ENCODE measurements at places on chromosomes 13 and 19.

DNA sequence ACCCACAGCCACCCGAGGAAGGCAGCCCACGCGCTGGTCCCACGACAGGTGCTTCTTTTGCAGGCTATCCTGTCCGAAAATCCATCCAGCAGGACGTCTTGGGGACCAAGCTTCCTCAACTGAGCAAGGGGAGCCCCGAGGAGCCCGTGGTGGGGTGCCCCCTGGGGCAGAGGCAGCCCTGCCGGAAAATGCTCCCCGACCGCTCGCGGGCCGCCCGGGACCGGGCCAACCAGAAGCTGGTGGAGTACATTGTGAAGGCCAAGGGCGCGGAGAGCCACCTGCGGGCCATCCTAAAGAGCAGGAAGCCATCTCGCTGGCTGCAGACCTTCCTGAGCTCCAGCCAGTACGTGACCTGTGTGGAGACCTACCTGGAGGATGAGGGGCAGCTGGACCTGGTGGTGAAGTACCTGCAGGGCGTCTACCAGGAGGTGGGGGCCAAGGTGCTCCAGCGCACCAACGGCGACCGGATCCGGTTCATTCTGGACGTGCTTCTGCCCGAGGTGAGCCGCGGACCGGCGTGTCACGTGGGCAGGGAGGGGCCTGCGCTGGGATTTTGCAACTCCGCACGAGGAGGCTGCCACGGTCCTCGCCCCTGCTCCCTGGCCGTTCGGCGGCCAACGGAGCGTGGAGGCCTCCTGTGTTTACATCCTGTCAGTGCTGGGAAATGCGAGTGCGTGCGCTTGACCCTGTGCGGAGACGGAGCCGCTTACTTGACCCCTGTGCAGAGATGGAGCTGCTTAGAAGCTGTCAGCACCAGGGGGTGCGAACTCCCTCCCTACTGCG lies 12.9 kb upstream of the NDUFS7 start:
- DNase-seq = no peak

GRCh38 chr13:97011446-97012131 lies 17.3 kb upstream of the OXGR1 start:
- DNase-seq = no peak

DNA sequence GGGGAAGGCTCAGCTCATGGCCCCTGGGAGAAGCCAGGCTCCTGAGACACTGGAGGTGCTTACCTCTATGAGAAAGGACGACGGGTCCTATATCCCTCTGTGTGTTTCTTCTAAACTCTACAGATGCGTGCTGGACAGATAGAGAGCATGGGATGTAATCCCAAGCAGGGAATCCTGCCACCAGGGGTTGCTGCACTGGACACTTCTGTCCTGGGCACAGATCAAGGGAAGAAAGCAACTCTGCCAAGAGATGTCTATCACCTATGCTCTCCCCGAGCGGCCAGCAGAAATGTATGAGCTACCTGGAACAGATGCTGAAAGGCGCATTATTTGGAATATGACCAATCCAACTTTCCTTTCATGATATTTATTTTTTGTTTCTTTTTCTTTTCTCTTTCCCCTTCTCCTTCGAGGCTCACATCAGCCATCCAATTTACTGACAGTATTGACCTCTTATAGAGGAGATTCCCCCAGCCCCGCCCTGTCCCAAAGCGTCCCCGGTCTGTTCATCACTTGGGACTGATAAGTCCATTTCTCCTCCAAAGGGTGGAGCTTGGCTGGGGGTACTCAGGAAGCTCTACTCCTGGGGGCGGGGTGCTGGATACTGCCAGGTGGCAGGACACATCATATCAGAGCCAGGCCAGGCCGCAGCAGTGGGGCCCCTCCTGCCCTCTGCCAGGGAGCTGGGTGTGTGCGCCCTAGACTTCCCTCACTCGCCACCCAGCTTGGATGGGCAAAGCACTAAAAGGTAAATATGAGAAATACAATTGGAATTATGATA lies 34.2 kb downstream of the TSHZ3 start:
- DNase-seq = no peak

GRCh38 chr13:40776681-40777165 lies 5.7 kb upstream of the MRPS31 start:
- DNase-seq = peak; percentile 67

- DNase-seq = no peak
Measured at GRCh38 chr19:33831825-33832224, 35.2 kb downstream of the KCTD15 start.

DNA sequence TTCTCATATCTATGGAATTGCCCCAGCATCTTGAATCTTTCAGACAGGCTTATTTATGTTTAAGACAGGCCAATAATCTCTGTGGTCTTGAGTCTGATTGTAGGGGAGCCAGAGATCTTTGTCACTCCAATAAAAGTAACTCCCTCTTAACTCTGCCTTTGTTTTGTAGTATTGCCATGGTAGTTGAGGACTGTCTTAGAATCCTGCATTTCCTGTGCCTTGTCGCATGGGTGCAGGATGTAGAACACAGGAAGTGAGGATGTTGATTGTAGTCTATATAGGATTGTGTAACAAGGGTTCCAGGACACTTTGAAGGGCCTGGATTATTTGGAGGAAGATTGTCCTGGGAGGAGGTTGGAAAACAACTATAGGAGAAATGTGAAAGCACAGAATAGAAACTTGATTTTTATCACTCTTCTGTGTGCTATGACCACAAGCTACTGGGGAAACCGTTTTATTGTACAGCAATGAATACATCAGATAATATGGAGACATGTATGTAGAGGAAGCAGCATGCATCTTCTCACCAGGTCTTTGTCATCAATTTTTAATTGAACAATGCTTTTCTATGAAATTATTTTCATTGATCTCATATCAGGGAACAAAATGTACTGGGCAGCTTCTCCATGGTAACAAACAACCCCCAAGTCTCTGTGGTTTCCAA lies 411.7 kb downstream of the FGF9 start:
- DNase-seq = no peak

- DNase-seq = no peak
Measured at GRCh38 chr19:28744943-28745342, 468.0 kb downstream of the UQCRFS1 start.

DNA sequence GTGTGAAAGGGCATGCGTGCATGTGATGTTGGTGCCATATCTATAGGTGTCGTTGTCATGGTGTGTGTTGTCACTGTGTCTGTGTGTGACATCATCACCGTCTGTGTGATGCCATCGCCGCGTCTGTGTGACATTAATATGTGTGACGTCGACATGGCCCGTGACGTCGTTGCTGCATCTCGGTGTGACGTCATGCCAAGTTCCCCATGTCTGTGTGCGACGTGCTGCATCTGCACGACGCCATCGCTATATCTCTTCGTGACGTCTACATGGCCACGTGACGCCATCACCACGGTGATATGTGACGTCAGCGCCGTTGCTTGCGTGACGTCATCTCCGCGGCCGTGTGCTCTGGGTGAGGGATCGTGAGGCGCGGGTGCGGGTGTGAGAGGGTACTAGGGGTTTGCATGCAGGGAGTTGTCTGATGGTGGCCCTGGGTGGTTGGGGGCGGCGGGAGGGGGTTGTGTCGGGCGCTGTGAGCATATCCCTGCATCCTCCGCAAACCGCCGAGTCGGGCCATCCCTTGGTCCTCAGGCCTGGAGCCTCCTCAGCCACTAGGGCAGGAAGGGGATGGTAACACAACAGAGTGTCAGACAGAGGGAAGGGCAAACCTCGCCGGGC lies 14.6 kb downstream of the GTPBP3 start:
- DNase-seq = no peak

GRCh38 chr19:2150794-2151338 lies 500 bp downstream of the AP3D1 start:
- peak; percentile 24 for DNase-seq

DNA sequence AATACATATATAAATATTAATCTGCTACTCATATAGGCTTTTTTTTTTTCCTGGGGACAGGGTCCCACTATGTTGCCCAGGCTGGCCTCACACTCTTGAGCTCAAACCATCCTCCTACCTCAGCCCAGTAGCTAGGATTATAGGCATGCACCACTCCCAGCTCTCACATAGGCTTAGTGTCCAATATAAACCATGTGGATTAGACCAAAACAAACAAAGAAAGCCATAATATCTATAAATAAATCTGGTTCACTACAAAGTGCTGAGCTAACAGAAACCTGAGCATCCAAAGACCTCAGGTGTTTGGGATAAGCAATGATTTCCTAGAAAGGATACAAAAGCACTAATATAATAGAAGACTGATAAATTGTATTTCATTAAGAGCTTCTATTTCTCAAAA lies 26.0 kb downstream of the TBC1D4 start:
- no peak for DNase-seq

DNA sequence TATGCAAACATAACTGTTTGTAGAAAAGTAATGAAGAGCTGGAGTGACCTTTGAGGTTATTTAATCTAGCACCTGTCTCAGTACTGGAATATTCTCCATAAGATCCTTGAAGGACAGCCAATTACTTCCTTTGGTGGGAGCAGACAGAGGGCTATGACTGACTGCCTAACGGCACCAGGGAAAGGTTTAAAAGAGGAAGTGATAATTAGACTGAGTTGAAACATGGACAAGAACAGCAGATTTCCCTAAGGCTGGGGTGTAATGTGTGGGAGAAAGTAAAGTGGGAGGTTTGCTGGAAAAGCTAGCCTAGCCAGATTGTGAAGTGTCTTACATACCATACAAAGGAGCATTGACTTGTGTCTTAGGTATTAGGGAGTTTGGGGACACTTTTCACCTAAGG lies 191.3 kb upstream of the PCDH9 start:
- DNase-seq = no peak

GRCh38 chr19:34145741-34146202 lies 26.5 kb upstream of the LSM14A start:
- DNase-seq = peak; percentile 45

DNA sequence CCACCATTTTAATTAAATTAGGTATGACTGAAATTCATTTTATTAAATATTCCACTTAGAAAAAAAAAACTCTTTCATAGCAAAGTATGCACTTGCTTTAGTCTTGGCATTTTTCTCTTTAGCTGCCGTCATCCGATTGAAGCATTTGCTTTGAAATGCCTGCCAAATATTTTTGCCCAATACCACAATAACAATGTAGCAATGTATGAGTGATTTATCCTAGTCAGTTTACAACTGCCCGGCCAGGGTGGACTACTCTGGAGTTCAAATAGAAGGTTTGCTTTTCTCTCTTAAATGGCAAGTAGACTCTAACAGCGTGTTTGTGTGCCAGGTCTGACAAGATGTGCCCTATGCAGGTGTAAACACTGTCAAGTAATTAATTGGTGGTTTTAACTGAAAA lies 675.3 kb upstream of the SGCG start:
- DNase-seq = no peak

- no peak for DNase-seq
Measured at GRCh38 chr13:71789693-71790329, 77.2 kb downstream of the DACH1 start.

DNA sequence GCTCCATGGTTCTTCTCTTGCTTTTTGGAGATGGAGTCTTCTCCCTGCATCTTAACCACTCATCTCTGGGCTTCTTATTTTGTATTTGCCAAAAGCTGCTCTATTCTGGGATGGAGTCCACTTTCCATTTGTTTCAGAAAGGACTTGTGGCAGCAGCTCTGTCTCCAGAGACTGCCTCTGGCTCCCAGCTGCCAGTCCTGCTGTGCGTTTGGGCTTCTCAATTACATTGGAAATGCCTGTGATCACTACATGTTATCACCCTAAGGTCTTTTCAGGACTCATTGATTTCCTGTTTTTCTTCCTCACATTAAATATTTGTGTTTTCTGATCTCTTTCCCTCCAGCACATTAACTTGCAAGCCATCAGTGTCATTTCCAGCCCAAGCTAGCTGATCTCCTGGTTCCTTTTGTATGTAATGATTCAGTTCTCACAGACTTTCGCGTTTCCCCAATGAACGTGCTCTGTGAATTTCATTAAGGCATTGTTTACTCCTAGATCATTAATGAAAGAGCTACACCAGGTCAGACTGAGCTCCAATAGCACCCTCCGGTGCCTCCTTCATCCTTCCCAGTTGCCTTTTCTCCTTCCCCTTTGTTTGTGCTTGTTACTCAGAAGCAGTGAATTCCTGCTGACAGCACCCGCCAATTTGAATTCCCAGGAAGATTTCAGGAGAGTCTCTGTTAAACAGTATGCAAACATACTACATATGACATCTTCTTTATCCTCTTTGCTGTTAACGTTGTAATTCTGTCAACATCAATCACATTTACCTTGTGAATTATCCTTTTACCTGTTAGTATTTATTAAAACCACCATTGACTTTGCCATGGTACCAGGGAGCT lies 3.0 kb downstream of the CBY2 start:
- no peak for DNase-seq

DNA sequence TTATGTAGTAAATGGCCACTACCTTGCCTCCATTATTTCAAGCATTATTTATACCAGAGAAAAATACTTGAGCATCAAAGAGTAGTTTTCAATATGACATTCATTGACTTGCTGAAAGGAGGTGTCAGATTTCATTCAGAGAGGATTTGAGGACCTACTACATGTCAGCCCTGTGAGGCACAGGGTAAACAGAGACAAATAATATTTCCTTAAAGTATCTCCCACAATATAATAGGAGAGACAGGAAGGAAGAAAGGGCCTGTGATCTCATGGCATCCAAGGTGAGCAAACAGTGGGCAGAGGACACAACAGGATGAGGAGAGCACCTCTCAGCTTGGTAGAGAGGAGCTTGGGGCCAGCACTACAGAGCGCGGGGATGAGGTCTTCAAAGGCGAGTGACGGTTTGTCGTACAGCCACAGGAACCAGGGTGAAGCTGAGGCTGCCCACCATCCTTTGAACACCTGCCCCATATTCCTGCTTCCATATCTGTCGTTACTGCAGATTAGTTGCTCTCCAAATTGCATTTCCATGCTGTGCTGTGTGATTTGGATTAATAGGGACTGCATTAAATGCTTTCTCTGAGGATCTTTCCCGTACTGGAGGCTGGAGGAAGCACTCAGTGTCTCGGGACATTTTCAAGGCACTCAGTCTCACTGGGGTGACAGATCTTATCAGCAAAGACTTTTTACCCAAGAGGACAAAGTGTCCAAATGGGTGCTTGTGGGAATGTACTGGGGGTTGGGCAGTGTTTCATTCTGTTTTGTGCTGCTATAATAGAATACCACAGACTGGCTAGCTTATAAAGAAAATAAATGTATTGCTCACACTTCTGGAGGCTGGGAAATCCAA lies 59.2 kb downstream of the GJA3 start:
- DNase-seq = no peak

- no peak for DNase-seq
Measured at GRCh38 chr19:46887240-46887782, 26.5 kb downstream of the ARHGAP35 start.

- no peak for DNase-seq
Measured at GRCh38 chr13:112347986-112348385, 28.2 kb upstream of the SPACA7 start.

DNA sequence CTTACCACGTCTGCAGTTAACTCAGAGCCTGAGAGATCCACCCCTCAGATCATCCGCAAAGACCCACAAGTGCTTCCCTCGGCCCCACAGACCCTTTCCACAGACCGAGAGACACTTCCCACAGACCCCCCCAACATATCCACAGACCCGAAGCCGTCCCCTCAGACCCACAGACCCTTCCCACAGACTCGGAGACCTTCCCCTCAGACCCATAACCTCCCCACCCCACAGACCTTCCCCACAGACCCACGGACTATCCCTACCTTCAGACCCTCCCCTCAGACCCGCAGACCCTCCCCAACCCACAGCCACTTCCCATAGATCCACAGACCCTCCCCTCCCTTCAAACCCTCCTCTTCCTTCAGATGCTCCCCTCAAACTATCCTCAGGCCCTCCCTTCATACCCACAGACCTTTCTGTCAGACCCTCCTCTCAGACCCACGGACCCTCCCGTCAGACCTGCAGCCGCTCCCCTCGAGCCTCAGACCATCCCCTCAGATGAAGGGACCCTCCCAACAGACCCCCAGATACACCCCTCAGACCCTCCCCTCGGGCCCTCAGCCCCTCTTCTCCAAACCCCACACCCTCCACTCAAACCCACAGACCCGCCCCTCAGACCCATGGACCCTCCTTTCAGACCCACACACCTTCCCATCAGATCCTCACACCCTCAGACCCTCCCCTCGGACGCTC lies 20.1 kb upstream of the TFDP1 start:
- DNase-seq = no peak

Measured in activated naive CD4-positive, alpha-beta T cell treated with Interleukin-2 at 50 U/mL for 16 hours (primary cell).